T-helper 22 cell (primary cell): ENCODE measurements at places on chromosomes 4 and X.

DNA sequence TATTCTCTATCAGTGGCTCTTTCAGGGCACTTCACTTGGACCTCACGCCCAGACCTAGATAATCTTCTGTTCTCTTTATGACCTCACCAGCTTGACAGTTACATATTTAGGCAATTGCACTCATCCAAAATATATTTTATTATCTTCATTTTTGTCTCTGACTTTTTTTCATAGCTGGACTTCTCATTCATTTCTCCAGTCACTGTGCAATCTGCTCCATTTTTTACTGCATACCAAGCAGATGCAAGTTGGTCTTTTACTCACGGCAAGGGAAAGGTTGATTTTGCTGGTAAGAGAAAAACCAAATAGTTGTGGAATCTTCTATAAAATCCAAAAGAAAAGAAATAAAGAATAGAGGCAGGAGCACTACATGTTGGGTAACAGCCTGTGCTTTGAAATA is 31.7 kb downstream of the MAD2L1 start:
- no peak for DNase-seq

DNA sequence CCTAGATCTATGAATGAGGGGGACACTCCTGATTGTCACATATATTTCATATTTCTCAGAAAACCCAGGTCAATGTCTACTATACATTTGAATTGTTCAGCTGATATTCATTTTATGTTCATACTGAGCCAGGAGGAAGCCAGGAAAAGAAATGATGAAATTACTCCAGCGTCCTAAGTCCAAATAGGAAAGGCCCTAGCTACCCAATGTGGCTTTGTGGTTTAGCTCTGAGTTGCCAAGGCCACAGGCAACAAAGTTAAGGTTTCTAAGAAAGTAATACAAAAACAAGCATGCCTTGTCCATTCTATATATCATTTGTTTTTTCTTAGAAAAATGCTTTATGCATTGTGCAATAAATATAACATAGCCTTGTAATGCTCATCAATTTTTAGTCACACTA is 4.5 kb upstream of the CSN2 start:
- no peak for DNase-seq

DNA sequence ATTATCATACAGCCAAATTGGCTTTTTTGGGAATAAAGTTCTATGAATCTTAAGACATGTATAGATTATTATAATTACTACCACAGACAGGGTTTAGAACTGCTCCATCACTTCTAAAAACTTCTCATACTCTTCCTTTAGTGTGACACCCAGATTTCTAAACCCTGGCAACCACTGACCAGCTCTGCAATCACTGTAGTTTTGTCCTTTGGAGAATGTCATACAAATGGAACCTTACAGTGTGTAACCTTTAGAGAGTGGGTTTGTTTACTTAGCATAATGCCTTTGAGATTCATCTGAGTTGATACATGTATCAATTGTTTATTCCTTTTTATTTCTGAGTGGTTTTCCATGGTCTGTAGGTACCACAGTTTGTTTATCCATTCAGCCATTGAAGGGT is 95.0 kb downstream of the TMEM164 start:
- no peak for DNase-seq

GRCh38 chr4:184647266-184648053 is 1.8 kb downstream of the CASP3 start:
- DNase-seq = no peak

DNA sequence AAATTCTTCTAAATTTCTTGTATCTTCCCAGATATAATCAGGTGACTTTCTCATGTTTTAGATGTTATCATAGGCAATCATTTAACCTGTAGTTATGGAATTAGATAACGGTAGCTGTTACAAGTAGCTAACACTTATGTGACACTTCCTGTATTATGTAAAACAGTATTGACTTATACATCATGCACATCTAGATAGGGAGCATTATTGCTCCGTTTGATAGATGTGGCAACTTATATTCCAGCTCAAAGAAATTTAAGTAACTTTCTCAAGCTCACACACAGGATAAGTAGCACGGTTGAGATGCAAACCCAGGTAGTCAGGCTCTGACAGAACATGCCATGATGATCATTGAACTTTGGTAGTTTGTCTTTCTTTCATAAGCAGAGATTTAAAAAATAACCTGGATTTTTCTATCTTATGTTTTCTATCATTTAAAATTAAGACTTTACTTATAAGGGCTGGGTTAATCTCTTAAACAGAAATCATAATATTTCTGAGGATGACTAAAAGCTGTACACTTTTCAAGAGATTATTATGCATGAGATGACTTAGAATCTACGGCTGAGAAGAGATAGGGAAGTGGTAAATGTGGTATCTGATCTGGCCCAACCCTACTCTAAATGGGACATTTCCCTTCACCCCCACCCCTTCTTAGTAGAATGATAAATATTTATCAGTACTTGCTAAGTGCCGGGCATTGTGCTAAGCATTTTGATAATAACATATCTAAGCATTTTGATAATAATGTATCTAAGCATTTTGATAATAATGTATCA is 69.1 kb upstream of the HPGD start:
- no peak for DNase-seq

DNA sequence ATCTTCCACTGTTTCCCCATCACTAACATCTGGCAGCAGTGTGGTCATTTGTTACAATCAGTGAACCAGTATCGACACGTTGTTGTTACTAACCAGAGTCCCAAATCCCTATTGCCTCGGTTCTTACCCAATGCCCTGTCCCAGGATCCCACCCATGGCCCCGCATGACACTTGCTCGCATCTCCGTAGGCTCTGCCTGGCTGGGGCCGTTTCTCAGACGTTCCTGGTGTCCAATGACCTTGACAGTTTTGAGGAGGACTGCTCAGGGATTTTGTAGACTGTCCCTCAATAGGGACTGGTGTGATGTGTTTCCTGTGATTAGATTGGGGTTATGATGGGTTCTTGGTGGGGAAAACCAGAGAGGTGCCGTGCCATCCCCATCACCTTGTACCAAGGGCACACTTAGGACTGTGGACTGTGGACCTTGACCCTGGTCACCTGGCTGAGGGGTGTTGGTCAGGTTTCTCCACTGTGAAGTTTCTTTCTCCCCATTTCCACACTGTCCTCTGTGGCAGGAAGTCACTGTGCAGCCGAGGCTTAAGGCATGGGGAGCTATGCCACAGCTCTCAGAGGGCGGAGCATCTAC is 108.4 kb downstream of the ADRA2C start:
- DNase-seq = no peak

- no peak for DNase-seq
Observed at GRCh38 chr4:163544407-163545038, 50.0 kb downstream of the TMA16 start.

- DNase-seq = no peak
Observed at GRCh38 chr4:76430519-76431388, 4.3 kb upstream of the SHROOM3 start.

DNA sequence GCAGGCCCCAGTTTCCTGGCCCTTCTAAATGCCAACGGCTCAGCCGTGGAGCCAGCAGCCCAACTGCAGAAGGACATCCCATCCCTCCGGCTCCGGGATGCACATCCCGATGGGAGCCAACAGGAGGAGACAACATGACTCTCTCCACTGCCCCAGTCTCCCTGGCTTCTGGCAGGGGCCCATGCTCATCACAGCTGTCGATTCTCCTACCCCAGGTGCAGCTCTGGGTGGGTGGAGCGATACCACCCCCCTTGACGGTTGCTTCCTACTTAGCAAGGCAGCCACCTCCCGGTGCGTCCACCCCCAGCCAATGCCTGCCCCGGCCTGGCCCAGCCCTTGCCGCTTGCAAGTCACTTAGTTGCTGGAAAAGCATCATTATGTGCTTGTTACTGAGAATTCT is 19.5 kb downstream of the ZNF275 start:
- DNase-seq = no peak

DNA sequence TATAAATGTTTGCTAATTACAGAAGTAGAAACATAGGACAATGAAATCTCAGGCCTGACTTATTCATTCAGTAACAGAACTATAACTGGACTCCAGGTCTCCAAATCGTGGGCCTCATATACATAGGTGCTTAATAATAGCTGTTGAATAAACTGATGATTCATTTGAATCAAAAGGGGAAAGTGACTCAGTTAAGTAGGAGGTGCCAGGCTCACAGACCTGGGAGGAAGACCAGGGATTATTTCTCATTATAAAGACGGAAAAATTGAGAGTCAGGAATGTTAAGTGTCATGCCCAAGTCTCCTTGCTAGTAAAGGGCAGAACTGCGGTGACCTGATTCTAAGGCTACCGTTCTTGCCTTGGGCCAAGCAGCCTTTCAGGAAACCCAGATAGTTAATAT is 131.5 kb downstream of the HS3ST1 start:
- DNase-seq = no peak

GRCh38 chrX:18377796-18378195 is 23.3 kb upstream of the SCML2 start:
- no peak for DNase-seq

DNA sequence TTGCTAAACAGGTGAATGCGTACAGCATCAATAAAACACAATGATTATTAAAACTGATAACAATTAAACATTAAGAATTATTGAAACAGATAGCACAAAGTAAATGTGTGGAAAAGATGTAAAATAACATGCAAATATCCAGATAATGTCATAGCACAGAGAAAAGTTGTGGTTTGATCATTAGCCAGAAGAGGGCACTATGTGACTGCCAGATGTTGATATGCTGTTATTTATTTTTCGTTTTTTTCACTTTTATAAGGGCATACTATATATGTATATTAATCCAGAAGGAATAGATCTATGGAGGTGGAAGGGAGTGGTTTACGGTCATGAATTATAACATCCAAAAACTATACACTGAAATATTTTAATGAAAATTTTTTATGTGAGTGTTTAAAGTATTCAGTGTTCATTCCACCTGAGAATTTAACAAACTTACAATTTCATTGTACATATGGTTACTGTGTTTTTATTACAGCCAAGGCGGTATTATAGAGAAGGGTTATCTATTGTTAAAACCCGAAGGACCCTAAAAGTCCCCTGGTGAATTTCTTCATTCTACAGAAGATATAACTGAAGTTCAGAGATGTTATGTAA is 211.9 kb upstream of the UGT8 start:
- DNase-seq = no peak

- DNase-seq = no peak
Observed at GRCh38 chr4:111905511-111905910, 239.7 kb upstream of the FAM241A start.

DNA sequence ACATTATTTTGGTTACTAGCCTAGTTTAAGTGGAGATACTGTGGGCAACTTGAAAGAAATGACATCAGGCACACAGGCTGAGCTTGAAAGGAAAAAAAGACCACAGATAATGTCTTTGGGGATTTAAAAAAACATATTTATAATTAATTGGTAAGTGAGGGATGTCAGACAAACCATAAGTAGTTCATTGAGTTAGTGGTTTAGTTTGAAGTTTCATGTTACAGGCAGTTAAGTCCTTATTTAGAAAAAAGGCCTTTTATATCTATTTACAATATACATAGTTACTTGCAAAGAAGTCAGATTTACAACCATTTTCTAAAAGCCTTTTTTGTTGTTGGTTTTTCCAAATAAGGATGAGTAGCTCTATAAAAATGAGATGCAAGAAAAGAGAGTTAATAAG is 89.2 kb downstream of the CDS1 start:
- DNase-seq = no peak

GRCh38 chr4:138831948-138832347 is 183.6 kb upstream of the NOCT start:
- DNase-seq = no peak

DNA sequence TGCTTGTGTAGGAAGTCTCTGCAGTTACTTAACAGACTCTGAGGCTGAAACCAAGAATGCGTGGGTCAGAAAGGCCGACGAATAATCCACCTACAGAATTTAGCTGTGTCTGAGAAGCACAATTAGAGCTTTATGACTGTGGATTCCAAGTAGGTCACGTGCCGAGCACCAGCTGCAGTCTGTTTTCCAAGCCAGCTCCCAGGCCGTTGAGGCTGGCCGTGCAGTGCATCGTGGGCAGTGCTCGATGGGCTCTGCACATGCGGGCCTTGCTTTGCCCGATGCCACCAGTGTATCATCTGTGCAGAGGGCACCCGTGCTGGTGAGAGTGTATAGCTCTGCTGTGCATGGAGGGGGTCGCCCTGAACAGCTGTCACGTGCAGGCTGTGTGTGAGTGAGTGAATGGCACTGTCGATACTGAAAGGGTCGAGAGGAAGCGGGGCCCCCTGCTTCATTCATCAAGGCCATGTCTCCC is 67.5 kb upstream of the CLDN34 start:
- no peak for DNase-seq

DNA sequence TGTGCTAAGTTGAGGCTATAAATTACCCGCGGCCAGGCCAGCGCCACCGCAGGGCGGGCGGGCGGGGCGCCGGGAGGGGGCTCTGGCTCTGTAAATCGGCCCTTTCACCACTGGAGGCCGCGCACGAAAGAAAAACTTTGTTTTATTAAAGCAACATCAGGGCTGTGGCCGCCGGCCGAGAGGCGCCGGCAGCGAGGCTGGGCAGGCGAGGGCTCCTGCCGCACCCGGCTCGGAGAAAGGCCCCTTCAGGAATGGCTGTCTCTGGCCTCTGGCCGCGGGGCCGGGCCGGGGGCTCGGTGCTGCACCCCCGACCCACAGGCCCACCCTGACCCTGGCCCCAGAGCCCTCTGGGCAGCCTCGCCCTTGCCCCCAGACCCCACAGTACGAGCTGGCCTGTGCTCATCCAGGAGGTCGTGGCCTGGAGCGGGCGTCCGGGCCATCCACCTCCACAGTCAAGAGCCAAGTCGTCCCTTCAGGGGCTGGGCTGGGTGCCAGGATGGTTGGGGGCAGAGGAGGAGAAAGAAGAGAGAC is 29.5 kb upstream of the FGFR3 start:
- DNase-seq = no peak

DNA sequence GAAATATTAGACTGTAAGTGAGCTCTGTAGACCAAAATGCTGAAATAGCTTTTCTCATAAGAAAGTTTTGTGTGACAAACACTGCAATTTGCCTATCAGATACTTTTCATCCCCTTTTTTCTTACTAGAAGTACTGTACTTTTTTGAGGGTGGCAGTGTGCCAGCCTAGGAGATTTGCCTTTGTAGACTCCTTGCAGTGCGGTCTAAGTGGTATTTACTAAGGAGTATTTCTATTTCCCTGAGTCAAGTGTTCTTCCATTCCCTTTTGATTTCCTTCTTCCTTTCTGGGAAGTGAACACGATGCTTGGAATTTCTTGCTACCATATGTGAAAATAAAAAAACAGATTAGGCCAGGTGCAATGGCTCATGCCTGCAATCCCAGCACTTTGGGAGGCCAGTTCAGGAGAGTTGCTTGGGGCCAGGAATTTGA is 34.6 kb downstream of the PDLIM5 start:
- DNase-seq = no peak

DNA sequence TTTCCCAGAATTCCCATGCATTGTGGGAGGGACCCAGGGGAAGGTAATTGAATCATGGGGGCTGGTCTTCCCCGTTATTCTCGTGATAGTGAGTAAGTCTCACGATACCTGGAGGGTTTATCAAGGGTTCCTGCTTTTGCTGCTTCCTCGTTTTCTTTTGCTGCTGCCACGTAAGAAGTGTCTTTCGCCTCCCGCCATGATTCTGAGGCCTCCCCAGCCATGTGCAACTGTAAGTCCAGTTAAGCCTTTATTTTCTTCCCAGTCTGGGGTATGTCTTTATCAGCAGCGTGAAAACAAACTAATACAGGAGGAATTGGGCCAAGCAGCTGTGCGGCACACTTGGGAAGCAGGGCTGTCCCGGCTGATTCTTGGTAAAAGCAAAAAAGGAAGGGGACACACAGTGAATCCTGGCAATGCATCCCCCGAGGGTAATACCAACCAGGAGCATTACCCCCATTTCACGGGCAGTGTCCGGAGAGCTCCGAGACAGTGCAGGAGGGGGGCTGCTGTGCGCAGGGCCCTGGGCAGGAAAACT is 185.7 kb downstream of the AFAP1 start:
- no peak for DNase-seq

GRCh38 chr4:140082391-140082755 is 71.6 kb downstream of the MAML3 start:
- DNase-seq = no peak
